NCI-H187 treated with DMSO at 0.1 percent for 48 hours (cell line): ENCODE measurements at places on chromosomes 11 and 22.

GRCh38 chr22:50548921-50549790 is 3.5 kb downstream of the KLHDC7B start:
- no peak for DNase-seq

- DNase-seq: no peak
These were observed 4.3 kb upstream of the PATZ1 start for GRCh38 chr22:31350410-31350863.

DNA sequence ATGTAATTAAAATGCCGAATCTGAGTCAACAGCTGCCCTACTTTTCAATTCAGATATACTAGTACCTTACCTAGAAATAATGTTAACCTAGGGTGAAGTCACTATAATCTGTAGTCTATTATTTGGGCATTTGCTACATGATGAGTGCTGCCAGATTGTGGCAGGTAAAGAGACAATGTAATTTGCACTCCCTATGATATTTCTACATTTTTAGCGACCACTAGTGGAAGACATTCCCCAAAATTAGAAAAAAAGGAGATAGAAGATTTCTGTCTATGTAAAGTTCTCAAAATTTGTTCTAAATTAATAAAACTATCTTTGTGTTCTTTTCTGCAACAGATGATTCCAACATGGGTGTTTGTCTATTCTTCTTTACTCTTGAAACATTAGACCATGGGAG is 14.1 kb downstream of the MS4A1 start:
- no peak for DNase-seq

DNA sequence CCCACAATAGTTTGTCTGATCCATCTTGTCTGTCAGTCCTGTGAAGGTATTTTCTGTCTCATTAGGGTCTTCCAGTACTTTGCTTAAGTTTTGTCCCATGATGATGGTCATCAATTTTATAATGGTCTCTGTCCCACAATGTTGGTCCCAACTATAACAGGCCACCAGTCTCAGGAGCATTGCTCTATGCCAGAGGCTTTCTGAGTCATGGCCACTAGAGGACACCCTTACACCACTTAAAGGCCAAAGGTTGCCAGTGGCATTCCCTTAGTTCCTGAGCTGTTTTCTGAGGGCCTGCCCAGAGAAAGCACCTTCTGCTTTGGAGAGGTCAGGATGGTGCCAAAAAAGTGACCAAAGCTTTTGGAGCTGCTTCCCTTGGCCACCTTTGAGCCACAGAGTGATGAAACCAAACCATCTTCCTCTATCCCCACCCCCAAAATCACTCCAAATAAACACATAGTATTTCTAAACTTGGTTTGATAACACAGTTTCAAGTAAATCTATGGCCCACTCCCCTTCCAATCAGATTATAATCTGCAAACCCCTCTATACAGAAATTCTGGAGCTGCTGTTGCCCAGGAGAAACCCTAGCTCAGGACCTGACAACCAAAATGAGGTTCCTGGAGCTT is 19.3 kb downstream of the EIF3F start:
- DNase-seq: peak; percentile 26

GRCh38 chr11:61315260-61315659 is 17.6 kb downstream of the DDB1 start:
- no peak for DNase-seq

- no peak for DNase-seq
These were observed 35.0 kb downstream of the DKK3 start for GRCh38 chr11:11973361-11973800.

DNA sequence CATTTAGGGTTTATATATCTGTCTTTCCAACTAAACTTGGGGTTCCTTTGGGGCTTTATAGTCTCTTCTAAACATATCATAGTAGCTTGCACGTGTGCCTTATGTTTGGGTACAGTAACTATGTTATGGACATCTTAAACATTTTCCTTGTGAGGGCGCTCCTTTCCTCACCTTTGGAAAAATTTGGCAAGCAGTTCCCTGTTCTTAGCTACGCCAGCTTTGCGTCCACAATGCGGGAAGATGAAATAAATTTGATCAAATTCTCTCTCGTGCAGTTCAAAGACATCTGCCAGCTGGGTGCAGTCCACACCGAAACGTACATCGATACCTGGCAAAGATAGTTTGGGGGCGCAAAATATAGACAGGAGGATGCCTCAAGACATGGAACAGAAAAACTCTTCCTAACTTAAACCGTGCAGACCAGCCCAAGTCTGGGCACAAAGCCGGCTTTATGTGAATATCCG is 548 bp downstream of the FDXACB1 start:
- DNase-seq: no peak

- DNase-seq: no peak
These were observed 530 bp downstream of the USP35 start for GRCh38 chr11:78189174-78189724.

DNA sequence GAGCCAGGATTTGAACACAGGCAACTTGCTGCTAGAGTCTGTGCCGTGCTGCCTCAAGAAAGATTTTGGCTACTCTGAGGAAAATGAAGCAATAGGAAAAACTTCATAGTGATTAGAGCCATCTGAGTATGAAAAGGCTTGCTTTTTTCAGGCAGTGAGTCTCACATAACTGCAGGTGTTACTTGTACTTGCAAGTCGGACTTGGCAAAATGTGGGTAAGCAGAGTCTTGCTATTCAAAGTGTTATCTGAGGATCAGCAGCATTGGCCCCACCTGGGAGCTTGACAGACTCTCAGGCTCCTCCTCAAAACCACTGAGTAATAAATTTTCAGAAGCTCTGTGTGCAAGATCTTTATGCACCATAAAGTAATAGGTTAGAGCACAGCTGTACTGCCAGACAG is 18.1 kb downstream of the RNF141 start:
- DNase-seq: no peak

DNA sequence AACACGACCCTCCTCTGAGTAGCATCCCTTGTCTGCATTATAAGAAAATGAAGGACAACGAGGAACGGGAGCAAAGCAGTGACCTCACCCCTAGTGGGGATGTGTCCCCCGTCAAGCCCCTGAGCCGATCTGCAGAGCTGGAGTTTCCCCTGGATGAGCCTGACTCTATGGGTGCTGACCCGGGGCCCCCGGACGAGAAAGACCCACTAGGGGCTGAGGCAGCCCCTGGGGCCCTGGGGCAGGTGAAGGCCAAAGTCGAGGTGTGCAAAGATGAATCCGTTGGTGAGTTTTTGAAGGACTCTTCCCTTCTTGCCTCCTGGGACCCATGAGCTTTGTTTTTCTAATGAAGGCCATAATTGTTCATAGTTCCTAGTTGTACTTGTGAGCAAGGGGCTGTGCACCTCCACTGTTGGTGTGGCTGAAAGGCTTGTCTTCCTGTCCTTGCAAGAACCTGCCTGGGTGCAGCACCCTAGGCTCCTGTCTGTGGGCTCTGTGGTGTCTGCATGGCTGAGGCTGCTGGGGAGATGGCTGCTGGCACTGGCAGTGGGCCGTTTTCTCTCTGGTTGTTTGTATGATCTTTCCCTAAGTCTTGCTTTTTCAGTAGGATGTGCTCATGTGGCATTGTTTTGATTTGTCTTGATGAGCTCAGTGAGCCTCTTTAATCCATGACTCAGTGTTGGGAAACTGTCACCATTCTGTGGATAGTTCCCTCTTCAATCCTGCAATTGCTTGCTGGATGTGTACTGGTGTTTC is 10.1 kb downstream of the DGCR8 start:
- no peak for DNase-seq
